ENCODE measurements at places on chromosomes 12 and 14.

DNA sequence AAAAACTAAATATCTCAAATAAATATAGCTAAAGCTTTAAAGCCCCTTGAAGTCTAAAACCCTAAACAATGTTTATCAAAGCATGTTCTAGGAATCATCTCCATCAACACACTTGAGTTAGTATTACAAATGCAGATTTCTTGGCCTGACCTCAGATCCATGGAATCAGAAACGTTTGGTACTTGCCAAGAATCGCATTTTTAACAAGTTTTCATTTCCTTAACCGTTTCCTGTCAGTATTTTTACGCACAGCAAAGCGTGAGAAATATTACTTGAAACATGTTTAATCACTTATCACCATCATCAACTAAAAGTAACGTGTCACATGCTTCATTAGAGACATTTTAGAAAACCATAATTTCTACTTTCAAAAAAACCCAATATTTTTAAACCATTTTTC lies 9.7 kb downstream of the SLCO1C1 start:
- no peak for DNase-seq

GRCh38 chr12:4769073-4769472 lies 48.9 kb downstream of the GALNT8 start:
- DNase-seq: no peak

DNA sequence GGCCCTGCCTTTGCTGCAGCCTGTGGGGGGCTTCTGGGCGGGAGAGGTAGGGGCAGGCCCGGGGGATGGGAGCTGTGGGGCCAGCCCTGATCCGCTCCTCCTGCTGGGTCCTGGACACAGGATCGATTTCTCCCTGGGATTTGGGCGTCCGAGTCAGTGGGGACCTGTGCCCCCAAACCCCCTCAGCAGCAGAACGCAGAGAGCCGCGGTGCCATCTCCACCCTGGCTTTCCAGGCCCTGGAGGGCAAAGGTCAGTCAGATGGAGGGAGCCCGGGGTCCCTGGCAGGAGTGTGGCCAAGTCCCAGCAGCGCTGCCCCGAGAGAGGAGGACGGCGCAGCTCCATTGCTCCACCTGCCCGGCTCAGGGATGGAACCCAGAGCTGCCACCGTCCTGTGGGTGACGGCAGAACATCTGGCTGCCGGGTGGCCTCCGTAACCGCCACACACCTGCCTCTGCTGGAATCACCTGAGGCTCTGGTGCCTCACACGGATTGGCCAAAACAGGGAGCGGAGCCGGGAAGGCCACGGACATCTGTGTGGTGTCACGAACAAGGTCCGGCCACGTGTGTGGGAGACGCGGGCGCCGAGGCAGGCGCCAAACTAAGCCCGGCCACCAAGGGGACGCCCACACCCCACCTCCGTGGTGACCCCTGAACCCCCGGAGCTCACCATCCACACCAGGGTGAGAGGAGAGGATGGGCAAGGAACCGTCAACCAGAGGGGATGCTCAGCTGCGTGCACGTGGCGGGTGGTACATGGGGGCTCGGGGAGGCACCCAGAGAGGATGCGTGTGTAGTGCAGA lies 80.3 kb upstream of the FBRSL1 start:
- DNase-seq: no peak

GRCh38 chr14:22313172-22313801 lies 275.7 kb downstream of the DAD1 start:
- DNase-seq: no peak

DNA sequence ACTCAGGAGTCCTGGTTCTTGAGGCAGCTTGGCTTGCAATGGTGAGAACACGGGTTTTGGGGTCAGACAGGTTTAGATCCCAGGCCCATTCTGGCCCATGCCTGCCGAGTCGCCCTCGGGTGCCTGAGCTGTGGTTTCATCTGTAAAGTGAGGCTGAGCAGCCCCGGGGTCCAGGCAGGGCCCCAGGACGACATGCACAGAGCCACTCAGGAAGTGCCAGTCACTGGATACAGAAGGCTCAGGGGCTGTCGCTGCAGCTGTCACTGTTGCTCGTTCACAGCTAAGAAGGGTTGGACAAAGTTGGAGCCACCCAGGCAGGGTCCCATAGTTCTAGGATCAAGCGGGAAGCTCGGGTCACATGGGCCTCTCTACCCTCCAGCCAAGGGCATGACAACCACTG lies 403.1 kb downstream of the BCL11B start:
- DNase-seq: no peak

- no peak for DNase-seq
Measured at GRCh38 chr14:75366963-75367362, 60.9 kb upstream of the JDP2 start.

GRCh38 chr12:128823216-128823915 lies 392 bp downstream of the SLC15A4 start:
- peak; percentile 4 for DNase-seq

- no peak for DNase-seq
Measured at GRCh38 chr12:106115440-106115839, 23.3 kb downstream of the NUAK1 start.

- no peak for DNase-seq
Measured at GRCh38 chr14:59679872-59680271, 103.3 kb upstream of the CCDC175 start.

DNA sequence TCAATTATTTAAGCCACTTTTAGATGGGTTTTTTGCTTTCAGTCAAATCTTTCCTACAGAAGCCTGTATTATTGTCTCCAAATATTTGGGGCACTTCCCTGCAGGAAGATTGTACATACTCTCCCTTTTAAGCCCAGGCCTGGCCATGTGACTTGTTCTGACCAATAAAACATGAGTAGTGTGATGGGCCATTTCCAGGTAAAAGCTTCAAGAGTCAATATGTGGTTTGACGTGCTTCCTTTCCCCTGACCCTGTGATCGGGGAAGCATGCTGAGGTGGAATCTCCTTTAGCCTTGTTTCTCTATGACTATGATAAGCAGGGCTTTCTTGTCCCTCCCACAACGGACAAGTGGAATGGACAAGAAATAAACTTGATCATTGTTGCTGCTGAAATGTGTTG lies 14.2 kb upstream of the NIN start:
- no peak for DNase-seq

DNA sequence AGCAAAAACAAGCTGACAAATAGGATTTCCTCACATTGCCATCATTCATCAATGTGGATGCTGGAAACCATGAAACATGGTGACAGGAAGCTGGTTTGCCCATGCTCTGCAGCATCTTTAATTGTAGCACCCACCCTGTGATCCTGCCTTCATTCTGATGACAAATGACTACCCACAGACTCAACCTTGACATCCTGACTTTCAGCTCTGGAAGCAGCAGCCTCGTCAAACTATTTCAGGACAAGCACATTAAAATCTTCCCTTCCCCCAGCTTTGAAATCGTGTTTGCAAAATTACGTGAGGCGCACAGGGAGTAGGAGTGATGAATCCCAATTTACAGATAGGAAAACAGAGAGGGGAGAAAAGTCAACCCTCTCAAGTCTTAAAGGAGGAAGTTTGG lies 285.5 kb downstream of the GLT1D1 start:
- no peak for DNase-seq

DNA sequence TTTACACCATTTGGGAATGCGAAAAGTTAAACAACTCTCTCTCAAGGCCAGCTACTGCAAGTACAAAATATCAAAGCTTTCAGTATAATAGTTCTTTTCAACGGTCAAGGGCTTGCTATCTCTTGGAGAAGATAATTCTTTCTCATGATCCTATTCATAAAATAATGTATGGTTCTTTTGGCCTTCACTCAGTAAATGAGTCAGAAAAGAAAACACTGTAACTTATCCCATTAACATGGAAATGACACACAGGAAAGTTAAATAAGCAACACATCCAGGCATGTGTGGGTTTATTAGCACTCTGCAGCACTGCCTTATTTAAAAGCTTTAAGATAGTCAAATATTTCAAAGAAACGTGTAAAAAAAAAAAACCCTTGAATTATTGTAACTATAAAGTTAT lies 36.9 kb downstream of the ZFC3H1 start:
- DNase-seq: no peak

DNA sequence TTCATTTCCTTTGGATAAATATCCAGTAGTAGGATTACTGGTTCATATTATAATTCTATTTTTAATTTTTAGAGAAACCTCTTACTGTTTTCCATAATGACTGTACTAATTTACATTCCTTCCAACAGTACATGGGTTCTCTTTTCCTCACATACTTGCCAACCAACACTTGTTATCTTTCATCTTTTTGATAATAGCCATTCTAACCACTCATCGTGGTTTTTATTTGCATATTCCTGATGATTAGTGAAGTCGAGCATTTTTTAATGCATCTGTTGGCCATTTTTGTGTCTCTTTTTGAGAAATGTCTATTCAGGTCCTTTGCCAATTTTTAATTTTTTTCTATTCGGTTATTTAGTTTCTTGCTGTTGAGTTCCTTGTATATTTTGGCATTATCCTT lies 457.7 kb upstream of the PDE3A start:
- DNase-seq: no peak

GRCh38 chr12:59651229-59651920 lies 55.5 kb downstream of the SLC16A7 start:
- no peak for DNase-seq

- no peak for DNase-seq
Measured at GRCh38 chr12:10741845-10742244, 18.7 kb upstream of the YBX3 start.

GRCh38 chr12:127170226-127171180 lies 1096.5 kb upstream of the TMEM132C start:
- DNase-seq: no peak

GRCh38 chr12:5784462-5785130 lies 160.5 kb downstream of the ANO2 start:
- DNase-seq: no peak

GRCh38 chr14:29453045-29453444 lies 474.6 kb downstream of the PRKD1 start:
- no peak for DNase-seq

DNA sequence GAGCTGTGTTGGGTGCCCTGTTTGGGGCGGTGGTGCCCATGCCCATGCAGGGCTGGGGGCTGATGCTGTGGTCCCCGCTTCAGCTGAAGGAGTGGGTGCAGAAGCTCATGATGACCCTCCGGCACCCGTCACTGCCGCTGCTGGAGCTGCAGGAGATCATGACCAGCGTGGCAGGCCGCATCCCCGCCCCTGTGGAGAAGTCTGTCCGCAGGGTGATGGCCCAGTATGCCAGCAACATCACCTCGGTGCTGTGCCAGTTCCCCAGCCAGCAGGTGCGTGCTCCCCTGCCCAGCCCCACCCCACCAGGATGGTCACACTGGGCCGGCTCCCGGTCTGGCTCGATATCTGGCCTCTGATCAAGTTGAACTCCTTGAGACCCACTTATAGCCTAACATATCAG lies 92.7 kb downstream of the ACACB start:
- DNase-seq: no peak

- DNase-seq: no peak
Measured at GRCh38 chr14:32734261-32734660, 204.4 kb upstream of the NPAS3 start.

DNA sequence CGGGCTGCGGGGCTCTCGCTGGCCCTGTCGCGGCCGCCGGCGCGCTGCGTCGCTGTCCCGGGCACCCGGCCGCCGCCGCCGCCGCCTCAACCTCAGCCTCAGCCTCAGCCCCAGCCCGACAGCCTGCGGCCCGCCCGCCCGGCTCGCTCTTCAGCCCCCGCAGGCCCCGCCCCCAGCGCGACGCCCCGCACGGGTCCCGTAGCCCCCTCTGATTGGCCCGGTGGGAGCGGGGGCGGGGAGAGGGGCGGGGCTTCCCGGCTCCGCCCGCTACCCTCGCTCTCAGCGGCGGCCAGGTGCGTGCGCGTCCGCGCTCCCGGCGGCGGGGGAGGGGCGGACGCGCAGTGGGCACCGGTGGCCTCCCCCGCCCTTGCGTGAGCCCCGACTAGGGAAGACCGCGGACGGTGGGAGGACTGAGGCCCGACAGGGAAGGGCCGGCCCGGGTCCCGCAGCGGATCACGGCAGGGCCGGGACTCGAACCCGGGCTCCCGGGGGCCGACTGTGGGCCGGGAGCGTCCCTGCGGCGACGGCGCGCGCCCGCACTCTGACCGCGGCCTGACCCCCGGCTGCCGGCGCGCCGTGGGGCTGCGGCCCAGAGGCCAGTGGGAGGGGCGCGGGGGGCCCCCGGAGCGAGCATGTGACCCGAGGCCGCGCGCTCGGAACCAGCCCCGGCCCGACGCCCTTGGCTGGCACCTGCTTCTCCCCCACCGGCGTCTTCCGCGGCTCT lies at the start of gene PPP1R13B:
Gene PPP1R13B, minus strand, starts transcription at position 125 of the 724 bp plus-strand sequence. CDS start 268 bp downstream, outside the sequence.
- peak; percentile 89 for DNase-seq

- no peak for DNase-seq
Measured at GRCh38 chr12:116265351-116266147, 11.9 kb downstream of the MED13L start.

DNA sequence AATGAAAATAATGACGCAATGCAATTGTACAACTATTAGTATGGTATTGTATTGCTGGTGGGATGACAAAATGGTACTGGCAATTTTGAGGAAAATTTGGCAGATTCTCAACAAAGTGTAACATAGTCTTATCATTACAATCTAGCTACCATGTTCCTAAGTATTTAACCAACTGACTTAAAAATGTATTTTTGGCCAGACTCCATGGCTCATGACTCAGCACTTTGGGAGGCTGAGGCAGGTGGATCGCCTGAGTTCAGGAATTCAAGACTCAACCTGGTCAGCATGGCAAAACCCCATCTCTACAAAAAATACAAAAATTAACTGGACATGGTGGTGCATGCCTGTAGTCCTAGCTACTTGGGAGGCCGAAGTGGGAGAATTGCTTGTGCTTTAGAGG lies 1409.5 kb downstream of the AACS start:
- no peak for DNase-seq

GRCh38 chr14:82757776-82758175 lies 1224.1 kb upstream of the SEL1L start:
- DNase-seq: no peak

- DNase-seq: no peak
Measured at GRCh38 chr12:129339336-129339735, 486.1 kb downstream of the GLT1D1 start.

DNA sequence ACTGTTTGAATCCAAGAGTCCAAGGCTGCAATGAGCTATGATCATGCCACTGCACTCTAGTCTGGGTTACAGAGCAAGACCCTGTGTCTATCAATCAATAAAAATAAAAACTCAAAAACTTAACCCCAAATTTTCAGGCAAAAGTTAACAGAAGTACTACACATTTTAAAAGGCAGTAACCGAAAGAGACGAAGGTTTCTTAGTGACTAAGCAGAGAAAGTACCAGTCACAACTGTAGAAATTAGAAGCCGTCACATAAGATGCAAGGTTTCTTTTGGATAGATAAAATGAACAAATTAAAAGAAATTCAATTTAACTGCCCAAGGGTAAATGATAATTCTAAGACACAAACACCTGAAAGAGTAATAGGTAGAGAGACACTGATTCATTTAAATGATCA lies 103.5 kb downstream of the MED13L start:
- no peak for DNase-seq

DNA sequence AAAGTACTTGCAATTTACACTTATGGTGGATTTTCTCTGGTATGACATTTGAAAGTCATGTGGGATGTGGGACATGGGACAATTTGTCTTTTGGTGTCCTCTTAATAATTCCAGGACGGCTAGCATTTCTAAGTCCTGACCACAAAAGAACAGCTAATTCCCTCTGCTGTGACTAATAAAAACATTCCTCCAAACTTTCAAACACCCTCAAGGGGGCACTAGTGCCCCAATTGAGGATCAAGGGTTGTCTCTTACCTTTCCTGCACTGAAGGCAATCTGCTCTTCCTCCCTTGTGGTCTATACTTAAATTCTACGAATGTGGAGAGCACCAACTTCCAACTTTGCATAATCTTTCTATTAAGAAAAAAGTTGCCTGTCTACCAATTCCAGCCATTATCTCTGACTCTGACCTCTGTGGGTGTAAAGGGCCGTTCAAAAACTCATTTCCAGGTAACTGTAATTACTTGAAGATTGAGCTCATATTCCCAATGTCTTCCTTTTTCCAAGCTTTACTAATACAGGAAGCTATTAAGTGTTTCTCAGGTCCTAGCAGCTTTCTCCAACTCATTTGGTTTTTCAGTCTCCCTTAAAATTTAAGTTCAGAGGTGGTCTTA lies 210.2 kb downstream of the PTPRO start:
- DNase-seq: peak; percentile 40
